ENCODE measurements at places on chromosomes 1 and 21.

GRCh38 chr21:46183910-46184624, at the start of gene SPATC1L:
Gene SPATC1L, minus strand, starts transcription at chr21:46184459. Its CDS starts 1,643 bp downstream, at chr21:46182816.
- DNase-seq, result no peak

- DNase-seq, result no peak
Measured at GRCh38 chr1:156814571-156815260, 1.9 kb downstream of the SH2D2A start.

GRCh38 chr1:18972991-18973390, 16.5 kb upstream of the IFFO2 start:
- no peak for DNase-seq

GRCh38 chr1:29623501-29623900, 387.2 kb downstream of the PTPRU start:
- DNase-seq, result no peak

DNA sequence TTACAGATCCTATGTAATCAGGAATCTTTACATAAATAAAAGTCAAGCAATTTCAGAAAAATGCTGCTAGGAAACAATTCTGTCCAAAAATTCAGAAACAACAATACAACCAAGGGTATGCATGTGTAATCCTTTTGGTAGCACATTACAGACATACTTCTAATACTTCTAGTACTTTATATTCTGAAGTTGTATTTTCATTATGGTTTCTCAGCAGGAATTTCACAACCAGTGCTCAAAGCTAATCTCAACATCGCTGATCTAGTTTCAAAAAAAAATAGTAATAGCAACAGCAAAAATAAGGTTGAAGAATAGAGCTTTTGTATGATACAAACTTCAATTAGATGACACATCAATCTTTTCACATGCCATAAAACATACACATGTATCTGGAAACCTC, 545.2 kb downstream of the LTN1 start:
- DNase-seq, result no peak

GRCh38 chr1:167566766-167567165, 13.2 kb upstream of the CREG1 start:
- no peak for DNase-seq

GRCh38 chr1:167905182-167905581, 8.8 kb downstream of the ADCY10 start:
- no peak for DNase-seq

DNA sequence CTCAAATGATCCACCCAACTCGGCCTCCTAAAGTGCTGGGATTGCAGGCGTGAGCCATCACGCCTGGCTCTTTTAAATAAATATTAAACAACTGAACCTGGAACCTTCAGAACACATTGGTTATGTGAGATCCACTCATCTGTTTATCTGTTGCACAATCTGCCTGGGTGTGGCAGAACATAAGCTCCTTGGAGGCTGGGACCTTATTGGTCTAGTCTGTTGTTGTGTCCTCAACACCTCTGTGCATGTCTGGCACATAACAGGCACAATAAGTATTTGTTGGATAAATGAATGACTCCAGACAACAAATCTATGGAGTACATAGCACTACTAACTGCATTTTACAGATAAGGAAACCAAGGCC, 4.1 kb upstream of the NBL1 start:
- no peak for DNase-seq

DNA sequence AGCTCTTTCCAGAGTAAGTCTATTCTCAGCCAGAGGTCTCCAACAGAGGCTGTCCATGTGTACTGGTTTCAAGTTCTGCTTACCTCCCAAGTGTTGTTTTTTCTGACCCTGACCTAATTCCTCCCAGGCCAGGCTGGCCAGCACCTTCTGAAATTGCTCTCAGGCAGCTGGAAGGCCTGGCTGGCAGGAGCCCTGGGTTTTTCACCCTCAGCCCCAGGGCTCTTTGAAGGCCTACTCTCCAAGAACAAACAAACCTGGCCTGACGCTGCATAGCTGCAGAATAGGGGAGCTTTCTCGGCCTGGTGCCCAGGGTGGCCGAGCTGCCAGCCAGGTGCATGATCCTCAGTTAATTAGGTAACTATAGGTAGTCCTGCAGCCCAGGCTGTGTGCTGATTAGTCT, 147.5 kb downstream of the CACNA1E start:
- no peak for DNase-seq

- DNase-seq, result no peak
Measured at GRCh38 chr1:7322912-7323311, 448.2 kb upstream of the VAMP3 start.

DNA sequence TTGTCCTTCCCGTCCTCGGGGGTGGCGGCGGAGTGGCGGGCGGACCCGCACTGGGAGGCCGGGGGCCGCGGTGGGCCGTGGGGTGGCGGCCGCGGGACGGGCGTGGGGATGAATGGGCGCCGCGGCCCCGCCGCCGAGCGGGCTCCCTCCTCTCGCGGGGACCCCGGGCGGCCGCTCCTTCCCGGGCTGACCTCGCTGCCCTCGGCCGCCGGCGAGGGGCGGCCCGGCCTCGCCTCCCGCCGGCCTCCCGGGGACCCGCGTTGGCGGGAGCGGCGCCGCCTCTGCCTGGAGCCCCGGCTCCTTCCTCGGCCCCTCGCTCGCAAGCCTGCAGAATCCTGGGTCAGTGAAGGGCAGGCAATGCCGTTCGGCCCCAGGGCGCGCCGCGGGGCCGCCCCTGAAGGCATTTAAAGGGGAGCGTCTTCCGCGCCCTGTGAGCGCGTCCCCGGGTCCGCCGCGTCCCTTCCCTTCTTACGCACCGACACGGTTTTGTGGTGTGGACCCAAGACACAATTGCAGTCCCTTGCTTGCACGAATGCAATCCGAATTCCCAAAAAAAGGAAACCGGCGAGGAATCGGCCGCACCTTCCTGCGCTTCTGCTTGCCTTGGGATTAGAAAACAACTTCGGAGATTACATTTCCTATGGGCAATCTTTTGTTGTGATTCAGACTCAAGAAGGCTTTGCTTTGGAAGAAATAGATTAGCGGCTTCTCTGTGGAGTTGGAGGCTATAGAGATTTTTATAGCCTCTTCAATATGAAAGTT, 776 bp downstream of the ITSN1 start:
- no peak for DNase-seq

DNA sequence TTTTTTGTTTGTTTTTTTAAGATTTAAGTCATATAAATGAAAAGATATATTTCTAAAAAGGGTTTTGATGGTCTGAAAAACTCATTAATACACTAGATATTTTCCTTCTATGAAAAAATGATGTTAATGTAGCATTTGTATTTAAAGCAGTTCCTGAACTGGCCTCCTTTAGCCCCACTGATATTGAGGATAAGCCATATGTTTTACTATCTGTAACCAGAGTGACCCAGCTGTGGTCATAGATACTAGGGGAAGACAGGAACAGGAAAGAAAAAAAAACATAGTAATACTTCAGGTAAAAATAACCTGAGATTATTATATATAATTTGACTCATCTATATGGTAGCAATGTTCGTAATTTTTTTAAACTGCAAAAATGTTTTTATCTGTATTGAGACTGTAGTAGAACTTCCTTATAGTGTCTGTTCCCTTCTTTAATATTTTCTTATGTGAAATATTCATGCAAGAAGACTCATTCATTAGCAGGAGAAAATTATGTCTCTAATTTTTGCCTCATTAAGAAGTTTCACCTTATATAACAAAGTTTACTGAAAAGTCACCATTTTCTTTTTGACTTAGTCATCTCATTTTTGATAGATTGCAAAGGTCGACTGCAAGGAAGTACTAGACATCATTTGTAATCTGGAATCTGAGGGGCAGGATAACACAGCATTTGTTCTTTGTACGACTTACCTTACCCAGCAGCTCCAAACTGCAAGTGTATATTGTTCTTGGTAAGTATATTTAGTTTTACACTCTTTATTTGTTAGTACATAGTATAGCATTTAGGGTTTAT, 25.6 kb upstream of the TMCO2 start:
- no peak for DNase-seq

GRCh38 chr1:85274969-85275453, 1.4 kb downstream of the BCL10 start:
- no peak for DNase-seq

GRCh38 chr1:235766794-235767285, 99.9 kb downstream of the LYST start:
- DNase-seq, result no peak

DNA sequence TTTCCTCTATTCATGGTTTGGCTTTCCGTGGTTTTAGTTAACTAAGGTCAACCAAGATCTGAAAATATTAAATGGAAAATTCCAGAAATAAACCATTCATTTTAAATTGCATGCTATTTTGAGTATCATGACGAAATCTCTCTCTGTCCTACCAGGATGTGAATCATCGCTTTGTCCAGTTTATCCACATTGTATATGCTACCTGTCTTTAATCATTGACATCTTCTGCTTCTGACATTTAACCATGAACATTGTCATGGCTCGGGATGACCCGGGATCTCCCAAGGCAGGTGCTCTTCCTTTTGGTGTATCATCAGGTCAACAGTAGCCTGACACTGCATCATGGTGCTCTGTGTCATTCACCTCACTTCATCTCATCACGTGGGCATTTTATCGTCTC, 125.5 kb upstream of the HNRNPU start:
- DNase-seq, result no peak

DNA sequence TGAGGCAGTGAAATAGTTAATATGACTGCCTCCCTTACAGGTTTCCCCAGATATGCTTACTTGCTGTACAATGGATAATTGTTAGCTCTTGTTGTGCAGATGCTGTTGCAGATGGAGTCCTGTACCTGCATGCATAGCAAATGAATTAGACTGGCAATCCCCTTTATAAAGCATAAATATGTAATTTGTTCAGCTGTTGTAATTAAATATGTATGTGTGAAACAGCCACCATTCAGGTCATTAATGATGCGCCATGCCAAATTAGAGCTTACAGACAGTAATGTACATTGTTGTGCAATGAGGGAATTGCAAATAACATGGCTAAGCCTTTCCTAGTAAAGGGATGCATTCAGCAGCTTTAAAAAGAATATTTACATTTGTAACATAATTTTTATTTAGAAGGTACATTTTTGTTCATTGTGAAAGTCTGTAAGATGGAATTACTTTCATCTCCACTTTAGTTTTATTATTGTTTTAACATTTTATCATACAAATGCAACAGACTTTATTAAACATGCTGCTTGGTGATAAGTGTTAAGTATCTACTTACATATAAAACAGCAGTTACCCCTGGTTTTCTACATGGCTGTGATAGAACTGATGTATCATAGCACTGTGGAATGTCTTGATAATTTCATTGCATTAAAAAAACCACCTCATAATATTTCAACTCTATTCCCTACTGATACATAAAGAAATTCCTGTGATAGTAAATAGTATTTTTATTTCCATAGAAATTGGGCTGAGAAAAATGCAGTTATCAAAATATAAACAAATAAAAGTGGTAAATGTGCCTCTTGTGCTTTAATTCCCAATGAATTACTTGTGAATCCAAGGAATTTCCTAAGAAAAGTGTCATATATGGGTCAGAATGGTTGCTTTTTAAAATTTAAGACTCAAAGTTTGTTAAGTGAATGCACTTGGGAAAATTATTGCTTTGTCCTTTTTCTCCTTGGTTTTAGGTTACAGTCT, 99.0 kb downstream of the NFIA start:
- DNase-seq, result no peak

GRCh38 chr1:83735526-83735925, 263.4 kb downstream of the TTLL7 start:
- DNase-seq, result no peak

GRCh38 chr21:34074283-34075090, 1.1 kb downstream of the MRPS6 start:
- no peak for DNase-seq

GRCh38 chr1:243230914-243231313, 24.2 kb downstream of the CEP170 start:
- no peak for DNase-seq

- no peak for DNase-seq
Measured at GRCh38 chr1:25619101-25619890, 2.7 kb downstream of the MAN1C1 start.

GRCh38 chr1:205275916-205276688, 45.4 kb downstream of the NUAK2 start:
- DNase-seq, result no peak

DNA sequence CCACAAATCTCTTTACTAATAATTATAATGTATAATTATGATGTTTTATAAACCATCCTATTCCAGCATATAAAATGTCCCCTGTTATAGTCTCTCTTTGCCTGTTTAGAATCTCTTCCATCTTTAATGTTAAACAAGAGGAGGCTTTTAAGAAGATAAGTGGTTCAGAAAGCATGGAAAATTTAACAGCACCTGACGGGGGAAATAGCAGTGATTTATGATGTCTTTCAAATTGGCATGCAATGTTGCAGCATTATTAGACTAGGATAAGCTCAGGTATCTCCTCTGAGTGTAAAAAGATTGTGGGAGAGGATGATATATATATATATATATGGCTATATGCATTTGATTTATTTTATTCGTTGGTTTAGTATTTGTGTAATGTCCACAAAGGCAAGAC, 24.4 kb downstream of the GIPC2 start:
- DNase-seq, result no peak

- DNase-seq, result no peak
Measured at GRCh38 chr1:1318131-1318652, 6.3 kb downstream of the INTS11 start.

- no peak for DNase-seq
Measured at GRCh38 chr21:46551636-46552241, 53.1 kb downstream of the S100B start.

DNA sequence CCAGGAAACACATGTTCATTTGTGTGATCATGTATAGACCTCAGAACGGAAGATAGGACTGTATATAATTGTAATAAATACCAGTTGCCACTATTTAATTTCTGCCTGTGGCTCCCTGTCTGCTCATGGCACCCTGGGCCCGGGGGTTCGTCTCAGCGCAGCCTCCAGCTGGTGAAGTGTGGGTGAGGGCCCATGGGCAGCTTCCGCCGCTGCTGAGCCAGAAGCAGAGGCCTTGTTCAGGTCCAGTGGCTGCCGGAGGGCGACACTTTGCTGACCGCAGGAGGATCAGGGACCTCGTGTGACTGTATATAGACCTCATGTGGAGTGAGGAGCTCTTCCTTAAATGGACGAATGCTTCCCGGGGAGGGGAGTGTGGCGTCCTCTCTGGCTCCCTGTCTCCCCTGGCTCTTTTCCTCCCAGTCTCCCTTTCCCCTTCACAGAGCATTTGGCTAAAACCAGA, 155.9 kb downstream of the PEX14 start:
- no peak for DNase-seq

DNA sequence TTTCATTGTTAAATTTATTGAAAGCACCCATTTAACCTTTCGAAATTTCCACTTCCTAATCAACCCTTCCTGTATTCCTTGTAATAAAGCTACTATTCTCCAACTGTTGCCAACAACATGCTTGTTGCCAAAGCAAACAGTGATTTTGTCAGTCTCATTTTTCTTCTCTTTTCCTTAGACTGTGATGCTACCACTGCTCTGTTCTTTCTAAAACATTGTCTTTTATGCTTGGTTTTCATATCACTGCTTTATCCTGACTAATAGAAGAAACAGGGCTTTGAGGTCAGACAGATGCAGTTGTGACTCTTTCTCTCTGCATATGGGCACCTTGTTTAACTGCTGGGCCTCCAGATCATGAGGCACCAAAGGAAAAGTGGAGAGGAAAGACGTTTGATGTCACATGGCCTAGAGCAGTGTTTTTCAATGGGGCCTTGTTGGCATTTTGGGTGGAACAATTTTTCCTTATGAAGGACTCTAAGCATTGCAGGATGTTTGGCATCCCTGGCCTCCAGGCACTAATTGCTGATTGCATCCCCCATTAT, 56.1 kb downstream of the HMCN1 start:
- DNase-seq, result no peak

Measured in esophagus squamous epithelium (tissue), 5 donors.